GM12891 (cell line): ENCODE measurements at places on chromosomes 12 and 14.

GRCh38 chr14:86050072-86050683 lies 520.2 kb downstream of the FLRT2 start:
- no peak for DNase-seq

DNA sequence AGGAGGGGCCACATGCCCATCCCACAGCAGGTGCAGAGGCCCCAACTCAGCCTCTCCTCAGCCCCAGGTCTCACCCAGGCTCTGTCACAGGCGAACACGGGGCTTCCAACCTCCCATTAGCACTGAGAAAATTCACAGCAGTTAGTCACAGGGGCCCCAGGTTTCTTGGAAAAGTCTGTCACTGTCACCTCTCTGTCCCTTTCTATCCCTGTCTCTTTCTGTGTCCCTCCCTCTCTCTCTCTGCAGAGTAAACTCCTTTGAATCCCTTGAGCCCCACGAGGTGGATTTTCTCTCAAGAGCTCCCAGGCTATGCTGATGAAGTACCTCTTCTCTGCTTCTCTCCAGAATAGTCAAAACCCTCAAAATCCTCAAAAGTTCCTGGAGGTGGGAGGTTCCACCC lies 14.0 kb upstream of the ENDOU start:
- DNase-seq, result no peak

DNA sequence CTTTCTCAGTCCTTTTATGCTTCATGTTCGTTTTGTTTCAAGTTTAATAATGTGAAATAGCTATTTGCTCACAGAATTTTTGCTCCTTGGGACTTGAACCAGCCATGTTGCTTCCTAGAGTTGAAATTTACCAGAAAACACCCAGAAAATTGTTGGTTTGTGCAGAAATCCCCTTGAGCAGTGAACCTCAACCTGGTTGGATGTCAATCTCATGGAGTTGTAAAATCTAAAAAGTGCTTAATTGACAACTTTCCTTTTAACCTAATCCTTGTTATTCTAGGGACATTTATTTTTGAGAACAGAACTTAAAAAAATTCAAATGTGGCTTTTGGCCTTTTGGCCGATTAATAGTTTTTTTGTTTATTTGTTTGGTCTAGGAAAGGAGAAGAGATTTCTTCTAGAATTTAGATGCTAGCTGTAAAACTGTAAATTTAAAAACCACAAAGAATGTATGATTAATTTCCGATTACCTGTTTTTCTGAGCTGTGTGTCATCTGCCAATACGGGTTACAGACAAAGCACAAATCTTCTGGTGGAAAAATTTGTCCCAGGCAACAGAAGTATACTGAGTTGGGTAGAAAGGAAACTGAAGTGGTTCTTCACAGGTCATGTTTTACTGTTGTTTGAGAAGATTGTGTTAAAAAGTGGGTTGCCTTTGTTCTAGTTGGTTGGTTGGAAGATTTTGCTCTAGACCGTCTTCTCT lies 154.4 kb downstream of the FUT8 start:
- DNase-seq, result no peak

- DNase-seq, result no peak
Measured at GRCh38 chr14:71133296-71133695, 226.0 kb downstream of the PCNX1 start.

GRCh38 chr12:102444093-102444492 lies 36.3 kb downstream of the IGF1 start:
- no peak for DNase-seq

- no peak for DNase-seq
Measured at GRCh38 chr12:92675092-92675865, 27.5 kb upstream of the PLEKHG7 start.
